ENCODE measurements at places on chromosomes 2 and 18. TPM values are rescaled to one million over a fixed set of nuclear protein-coding genes. Genes with fewer than 3 reads are reported as not detected.

Gene NDC80
- 2.9 TPM for total RNA-seq

Gene TMEM247
- not detected for total RNA-seq

Gene EVX2
- under 0.01 TPM for total RNA-seq

Gene GPR45
- not detected for total RNA-seq

Gene IKZF2
- 12.2 TPM for total RNA-seq

Gene KCNIP3
- total RNA-seq = 25.6 TPM

Gene LOXHD1
- total RNA-seq = not detected

Gene ZDBF2
- total RNA-seq = 6.3 TPM

Gene SNTG2
- total RNA-seq = not detected

Gene GAD1
- total RNA-seq = 1.3 TPM

Gene CTNNA2
- total RNA-seq = under 0.01 TPM

Gene PLCD4
- total RNA-seq = 6.7 TPM

Gene NCK2
- total RNA-seq = 31.6 TPM

Gene CCDC138
- total RNA-seq = 4.1 TPM

Gene REG1B
- total RNA-seq = not detected

Gene SKOR2
- total RNA-seq = not detected

Gene ICA1L
- total RNA-seq = 6.5 TPM

Gene MLPH
- 13.0 TPM for total RNA-seq

Gene DNPEP
- total RNA-seq = 95.2 TPM

Gene FBXO41
- 1.5 TPM for total RNA-seq

Gene CYBRD1
- 465 TPM for total RNA-seq

Gene CRACDL
- 0.16 TPM for total RNA-seq

Gene UGT1A8
- total RNA-seq = not detected

Gene GAREM1
- 3.7 TPM for total RNA-seq

Gene IL36A
- not detected for total RNA-seq

Gene SLC66A3
- 48.7 TPM for total RNA-seq

Gene OSBPL1A
- total RNA-seq = 54.5 TPM

Gene RUFY4
- not detected for total RNA-seq

Gene NT5DC4
- not detected for total RNA-seq

Gene CTAGE1
- not detected for total RNA-seq

Gene MAB21L4
- total RNA-seq = not detected

Gene KYNU
- total RNA-seq = 2.4 TPM

Gene ACKR3
- 17.8 TPM for total RNA-seq

Gene NYAP2
- total RNA-seq = not detected

Gene CD226
- total RNA-seq = 1.5 TPM

Gene CCBE1
- total RNA-seq = 302 TPM

Gene TMEM169
- total RNA-seq = 1.8 TPM

Gene UGT1A5
- total RNA-seq = not detected

Gene HOXD13
- total RNA-seq = not detected

Gene METTL4
- 5.8 TPM for total RNA-seq

Gene TGFA
- 0.49 TPM for total RNA-seq

Gene IL36G
- total RNA-seq = not detected

Gene RAB17
- not detected for total RNA-seq

Gene CPO
- not detected for total RNA-seq

Gene CCDC68
- total RNA-seq = 3.6 TPM

Gene CCDC150
- total RNA-seq = 4.5 TPM

Gene ECEL1
- not detected for total RNA-seq

Gene DOK6
- 8.0 TPM for total RNA-seq

Gene LRRC30
- not detected for total RNA-seq

Gene SCYGR4
- total RNA-seq = not detected

Gene TSPYL6
- total RNA-seq = not detected

Gene SERPINB12
- total RNA-seq = 0.32 TPM

Gene POLE4
- 16.1 TPM for total RNA-seq

Gene KIDINS220
- total RNA-seq = 91.6 TPM

Gene ASPRV1
- 0.32 TPM for total RNA-seq

Gene AQP12B
- not detected for total RNA-seq

Gene DCDC2C
- total RNA-seq = not detected

Gene UPP2
- total RNA-seq = not detected
